Right cardiac atrium (tissue), 5 donors: ENCODE measurements at places on chromosomes 4 and X.

- DNase-seq: no peak
These were observed 30.2 kb upstream of the CYP4V2 start for GRCh38 chr4:186161138-186161537.

DNA sequence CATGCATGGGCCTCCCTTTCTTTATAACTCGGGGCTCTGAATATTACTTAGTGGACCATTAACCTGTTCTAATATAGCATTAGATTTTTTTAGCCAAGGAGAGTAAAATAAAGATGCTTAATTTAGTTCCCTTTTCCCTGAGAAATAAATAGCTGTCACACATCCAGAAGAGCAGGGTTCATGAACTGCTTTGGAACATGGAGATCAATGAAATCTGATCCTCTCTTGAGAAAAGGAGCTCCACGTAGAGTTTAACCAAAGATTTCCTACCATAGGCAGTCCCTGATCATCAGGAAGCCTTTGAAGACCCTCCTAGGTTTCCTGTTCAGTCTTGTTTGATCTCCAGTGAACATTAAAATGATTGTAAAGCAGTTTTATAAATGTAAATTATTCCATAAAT lies 8.5 kb upstream of the PCDH19 start:
- no peak for DNase-seq

- no peak for DNase-seq
These were observed 1.2 kb downstream of the ABCB7 start for GRCh38 chrX:75154871-75155270.

DNA sequence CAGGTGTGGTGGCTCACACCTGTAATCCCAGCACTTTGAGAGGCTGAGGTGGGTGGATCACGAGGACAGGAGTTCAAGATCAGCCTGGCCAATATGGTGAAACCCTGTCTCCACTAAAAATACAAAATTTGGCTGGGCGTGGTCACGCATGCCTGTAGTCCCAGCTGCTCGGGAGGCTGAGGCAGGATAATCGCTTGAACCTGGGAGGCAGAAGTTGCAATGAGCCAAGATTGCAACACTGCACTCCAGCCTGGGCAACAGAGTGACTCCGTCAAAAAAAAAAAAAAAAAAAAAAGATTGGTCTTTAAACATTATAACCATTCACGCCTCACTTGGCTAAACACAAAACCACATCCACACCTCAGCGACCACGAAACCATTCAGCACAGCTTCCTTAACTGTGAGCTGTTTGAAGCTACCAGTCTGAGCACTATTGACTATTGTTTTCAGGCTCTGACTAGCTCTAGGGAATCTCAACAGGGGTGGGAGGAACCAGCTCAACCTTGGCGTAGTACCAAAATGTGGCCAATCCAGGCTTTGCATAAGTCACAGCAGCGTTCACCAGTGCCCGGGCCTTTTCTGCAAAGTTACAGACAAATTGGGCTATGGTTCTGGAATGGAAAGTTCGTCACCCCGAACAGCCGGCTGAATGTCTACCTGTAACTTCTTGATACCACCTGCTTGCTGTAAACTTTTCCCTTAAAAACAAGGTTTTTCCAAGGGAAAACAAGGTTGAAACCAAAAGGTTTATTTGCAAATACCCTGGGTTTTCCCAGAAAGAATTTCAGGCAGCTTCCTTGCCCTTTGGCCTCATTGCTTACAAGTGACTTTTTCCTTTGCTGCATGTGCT lies 73.6 kb upstream of the DHX15 start:
- peak; percentile 70 for DNase-seq

DNA sequence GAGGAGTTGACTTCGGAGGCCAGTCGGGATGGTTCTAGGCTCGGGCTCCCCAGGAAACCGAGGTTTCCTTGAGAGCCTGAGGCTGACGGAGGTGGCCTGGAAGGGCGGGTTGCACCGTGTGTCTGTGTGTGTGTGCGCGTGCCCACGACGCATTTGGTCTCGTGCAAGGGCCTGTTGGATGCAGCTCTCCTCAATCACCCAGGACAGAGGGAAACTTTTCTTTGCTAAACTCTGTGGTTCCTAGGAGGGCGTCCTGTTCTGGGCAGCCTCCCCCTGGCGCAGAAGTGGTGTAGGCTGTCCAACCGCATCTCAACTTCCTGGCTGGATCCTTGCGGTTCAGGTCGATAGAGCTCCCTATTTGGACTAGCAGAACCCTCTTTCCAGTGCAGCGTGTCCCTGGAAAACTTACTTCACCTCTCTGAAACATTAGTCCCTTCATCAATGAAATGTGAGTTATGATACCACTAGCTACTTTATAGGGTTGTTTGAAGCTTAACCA lies 973 bp downstream of the STK32B start:
- DNase-seq: no peak

- peak; percentile 57 for DNase-seq
These were observed 1.0 kb downstream of the RASGEF1B start for GRCh38 chr4:81470456-81471297.

DNA sequence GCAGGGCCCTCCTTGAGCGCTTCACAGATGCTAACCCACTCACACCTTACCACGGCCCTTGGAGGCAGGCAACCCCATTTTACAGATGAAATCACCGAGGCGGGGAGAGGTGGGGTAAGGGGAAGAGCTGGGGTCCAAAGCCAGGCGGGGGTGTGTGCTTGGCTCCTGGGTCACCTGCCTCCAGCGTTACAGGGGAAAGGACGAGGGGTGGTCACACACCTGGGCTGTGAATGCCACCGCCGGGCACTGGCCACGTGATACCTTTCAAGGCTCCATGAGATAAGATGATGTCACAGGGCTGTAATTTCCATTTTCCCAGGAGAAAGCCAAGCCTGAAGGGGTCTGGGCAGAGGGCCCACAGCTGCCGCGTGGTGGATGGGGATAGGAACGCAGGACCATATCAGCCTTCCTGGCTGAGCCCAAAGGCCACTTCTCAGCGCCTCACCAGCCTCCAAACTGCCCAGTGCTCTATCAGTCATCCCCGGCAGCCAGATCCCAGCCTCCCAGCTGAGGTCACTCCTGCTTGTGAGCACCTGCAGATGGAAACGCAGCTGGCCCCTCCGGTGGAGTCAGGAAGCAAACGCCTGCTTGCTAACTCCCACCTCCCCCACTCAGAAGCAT lies 62.4 kb upstream of the CRMP1 start:
- no peak for DNase-seq

DNA sequence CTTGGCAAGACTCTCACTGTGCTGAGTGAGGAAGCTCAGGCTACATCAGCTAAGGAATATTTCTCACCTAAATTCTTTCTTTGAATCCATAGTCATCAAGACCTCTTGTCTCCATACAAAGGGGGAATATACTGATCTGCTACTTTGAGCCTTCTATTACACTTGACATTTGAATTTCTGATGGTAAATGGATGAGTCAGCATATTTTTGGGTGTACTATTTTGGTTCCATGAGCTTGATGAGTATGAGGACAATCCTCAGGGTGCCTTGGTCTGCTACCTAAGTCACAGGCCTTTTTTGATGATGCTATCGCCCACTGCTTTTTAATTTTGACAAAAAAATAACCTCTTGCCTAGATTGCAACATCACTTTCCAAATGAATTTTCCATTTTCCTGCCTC lies 415.7 kb downstream of the PPP1R2C start:
- DNase-seq: no peak

DNA sequence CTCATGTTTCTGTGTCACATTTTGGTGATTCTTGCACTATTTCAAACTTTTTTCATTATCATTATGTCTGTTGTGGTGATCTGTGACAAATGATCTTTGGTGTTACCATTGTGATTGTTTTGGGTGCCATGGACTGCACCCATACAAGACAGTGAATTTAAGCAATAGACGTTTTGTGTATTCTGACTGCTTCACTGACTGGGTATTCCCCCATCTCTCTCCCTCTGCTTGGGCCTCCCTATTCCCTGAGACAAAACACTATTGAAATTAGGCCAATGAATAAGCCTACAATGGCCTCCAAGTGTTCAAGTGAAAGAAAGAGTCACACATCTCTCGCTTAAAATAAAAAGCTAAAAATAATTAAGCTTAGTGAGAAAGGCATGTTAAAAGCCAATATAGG lies 60.2 kb downstream of the BANK1 start:
- no peak for DNase-seq

- DNase-seq: no peak
These were observed 194.4 kb upstream of the ANXA3 start for GRCh38 chr4:78357122-78357521.

DNA sequence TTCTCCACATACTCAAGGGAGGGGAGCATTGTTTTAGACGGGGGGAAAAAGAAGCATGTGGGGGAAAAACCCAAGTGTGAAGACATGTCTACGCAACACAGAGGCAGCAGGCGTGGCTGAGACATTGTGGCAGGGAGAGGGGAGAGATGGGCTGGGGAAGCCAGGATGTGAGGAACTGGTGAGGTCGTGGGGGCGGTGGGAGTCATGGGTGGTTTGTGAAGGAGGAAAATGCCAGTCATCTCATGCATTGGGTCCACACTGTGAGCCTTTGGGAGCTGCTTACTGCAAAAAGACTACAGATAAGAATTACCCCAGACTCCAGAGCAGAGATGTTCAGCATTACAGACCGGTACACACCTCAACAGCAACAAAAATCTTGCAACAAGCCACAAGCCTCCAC lies 2.1 kb downstream of the JAKMIP1 start:
- no peak for DNase-seq

DNA sequence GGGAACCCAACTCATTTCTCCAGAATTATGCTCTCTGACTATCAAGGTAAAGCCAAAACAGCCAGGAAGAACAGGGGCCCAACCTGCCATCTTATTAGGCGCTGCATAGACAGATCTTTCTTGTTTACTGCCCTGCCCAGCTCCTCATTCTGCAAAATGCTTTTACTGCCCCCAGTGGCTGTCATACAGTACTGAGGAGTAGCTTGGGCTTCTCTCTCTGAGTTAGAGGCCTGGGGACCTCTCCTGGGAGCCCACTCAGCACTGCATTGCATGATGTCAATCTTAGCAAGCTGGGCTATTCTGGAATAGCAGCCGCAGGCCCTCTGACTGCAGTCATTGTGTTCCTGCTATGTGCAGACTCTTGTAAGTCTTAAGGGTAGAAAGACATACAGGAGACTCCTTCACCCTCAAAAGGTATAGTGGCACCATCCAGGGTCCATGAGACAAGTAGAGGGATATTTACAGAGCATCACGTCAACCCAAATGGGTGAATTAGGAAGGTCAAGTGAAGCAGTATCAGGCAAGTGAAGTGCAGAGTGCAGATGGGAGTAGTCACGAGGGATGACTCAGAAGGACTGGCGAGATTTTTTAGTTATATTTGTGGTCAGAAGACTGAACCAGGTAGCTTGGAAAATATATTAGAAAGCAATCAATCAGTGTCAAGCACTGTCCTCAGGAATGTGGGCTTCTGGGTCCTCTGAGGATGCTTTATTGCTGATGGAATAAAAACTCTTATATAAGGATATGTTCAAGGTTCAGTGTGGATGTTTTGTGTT lies 294.1 kb upstream of the SFRP2 start:
- no peak for DNase-seq

- DNase-seq: no peak
These were observed 26.9 kb downstream of the NUDT6 start for GRCh38 chr4:122895336-122895995.

DNA sequence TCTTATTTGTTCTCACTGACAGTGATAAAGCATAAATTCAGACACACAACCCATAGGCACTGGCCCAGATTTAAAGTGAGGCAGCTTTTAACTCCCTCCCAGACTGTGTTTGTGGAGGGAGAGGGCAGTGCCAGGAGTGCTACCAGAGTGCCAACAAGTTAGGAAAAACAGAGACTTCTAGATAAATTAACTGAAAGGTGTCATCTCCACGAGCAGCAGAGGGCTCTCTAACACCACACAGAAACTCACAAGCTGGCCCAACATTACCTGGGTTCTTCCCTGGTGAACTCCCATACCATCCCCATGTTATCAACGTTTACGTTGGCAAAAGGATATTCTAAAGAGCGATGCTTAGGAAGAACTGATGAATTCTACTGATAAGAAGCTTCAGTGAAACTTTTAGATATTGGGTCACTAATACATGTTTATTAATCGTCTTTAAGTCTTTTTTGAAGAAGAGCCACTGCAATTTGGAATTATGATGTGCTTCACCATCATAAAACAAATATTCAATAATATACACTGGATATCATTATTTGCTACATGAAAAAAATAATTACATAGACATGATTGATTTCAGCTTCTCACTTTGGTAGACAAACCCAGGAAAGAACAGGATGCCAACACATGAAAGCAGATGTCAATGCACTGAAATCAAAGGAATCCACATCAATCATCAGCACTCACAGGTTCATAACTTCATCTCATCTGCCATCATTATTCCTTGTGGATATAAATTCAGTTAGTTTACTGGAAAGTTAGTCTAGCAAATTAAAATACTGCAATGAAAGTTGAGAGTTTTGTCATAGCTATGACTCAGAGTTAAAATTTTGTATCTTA lies 121.2 kb upstream of the NAP1L5 start:
- DNase-seq: peak; percentile 36

- DNase-seq: no peak
These were observed 575 bp upstream of the KLHL5 start for GRCh38 chr4:39061457-39061856.

- no peak for DNase-seq
These were observed 89.1 kb downstream of the LARP7 start for GRCh38 chr4:112726041-112726440.

DNA sequence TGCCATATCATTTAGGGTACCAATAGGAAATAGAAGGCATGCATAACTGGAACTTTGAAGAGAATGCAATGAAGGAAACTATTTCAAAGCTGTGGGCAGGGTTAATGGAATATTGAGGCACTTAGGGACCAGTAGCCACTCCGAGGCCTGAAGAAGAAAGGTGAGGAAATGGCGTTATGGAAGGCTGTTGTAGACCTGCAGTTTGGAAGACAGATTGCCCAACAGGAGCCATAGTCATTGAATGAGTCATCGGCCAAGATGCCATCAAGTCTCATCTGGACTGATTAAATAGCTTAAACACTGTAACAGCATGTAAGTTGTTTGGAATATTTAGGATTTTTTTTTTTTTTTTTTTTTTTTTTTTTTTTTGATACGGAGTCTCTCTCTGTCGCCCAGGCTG lies 11.6 kb downstream of the CXCL13 start:
- no peak for DNase-seq

DNA sequence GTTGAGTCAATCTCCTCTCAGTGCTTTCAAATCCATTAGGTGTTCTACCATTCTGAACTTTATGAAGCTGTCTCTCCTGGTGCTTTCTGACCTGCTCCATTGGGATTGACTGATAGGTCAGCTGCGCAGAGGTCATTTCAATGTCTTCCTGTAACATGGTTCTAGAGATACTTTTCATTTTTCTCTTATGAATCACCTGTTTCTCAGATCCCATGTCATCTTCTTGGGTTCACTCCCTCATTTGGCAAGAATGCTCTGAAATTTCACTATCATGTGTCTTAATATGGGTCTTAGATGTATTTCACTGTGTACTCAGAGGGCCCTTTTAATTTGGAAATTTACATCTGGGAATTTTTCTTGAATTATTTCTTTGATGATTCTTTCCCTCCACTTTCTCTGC lies 13.8 kb upstream of the PGM2 start:
- no peak for DNase-seq

DNA sequence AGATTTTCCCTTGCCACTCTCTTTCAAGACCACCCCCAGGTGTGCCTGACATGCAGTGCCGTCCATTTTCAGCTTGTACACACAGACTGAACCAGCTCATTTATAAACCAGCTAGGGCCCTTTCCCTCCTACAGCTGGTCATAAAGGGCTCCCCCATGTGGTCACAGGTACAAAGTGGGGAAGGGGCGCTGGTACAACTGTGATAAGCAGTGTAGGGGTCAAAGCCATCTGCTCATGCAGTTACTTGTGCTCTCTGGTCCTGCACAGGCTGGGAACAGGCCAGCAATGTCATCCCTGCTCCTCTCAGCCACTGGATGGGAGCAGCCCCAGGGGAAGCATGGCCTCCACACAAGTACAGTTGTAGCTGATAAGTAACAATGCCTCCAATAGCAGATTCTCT lies 20.6 kb downstream of the GABRQ start:
- no peak for DNase-seq
